MG63 (cell line): ENCODE measurements at places on chromosomes 3 and 15. TPM values are rescaled to one million over a fixed set of nuclear protein-coding genes. Genes with fewer than 3 reads are reported as not detected.

- DNase-seq: peak; percentile 37
These were observed 607 bp upstream of the IMP3 start for GRCh38 chr15:75640483-75641178.

DNA sequence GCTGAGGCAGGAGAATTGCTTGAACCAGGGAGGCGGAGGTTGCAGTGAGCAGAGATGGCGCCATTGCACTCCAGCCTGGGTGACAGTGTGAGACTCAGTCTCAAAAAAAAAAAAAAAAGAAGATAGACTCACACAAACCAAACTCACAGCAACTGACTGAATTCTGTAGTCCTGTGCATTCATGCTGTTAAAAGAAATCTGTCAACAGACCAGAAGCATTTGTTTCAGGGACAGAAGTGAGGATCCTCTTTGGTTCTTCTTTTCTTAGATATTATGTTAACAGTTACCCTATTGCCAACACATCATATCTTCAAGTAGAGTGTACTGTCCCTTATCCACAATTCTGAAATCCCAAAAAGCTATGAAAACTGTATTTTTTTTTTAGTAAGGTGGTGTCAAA, 192.4 kb downstream of the CDIN1 start:
- DNase-seq: no peak

GRCh38 chr15:70125605-70126004, 27.9 kb upstream of the TLE3 start:
- no peak for DNase-seq

GRCh38 chr15:63244399-63244798, 33.0 kb upstream of the APH1B start:
- no peak for DNase-seq

The PLA2G4E gene
- not detected in 2 replicates for total RNA-seq

DNA sequence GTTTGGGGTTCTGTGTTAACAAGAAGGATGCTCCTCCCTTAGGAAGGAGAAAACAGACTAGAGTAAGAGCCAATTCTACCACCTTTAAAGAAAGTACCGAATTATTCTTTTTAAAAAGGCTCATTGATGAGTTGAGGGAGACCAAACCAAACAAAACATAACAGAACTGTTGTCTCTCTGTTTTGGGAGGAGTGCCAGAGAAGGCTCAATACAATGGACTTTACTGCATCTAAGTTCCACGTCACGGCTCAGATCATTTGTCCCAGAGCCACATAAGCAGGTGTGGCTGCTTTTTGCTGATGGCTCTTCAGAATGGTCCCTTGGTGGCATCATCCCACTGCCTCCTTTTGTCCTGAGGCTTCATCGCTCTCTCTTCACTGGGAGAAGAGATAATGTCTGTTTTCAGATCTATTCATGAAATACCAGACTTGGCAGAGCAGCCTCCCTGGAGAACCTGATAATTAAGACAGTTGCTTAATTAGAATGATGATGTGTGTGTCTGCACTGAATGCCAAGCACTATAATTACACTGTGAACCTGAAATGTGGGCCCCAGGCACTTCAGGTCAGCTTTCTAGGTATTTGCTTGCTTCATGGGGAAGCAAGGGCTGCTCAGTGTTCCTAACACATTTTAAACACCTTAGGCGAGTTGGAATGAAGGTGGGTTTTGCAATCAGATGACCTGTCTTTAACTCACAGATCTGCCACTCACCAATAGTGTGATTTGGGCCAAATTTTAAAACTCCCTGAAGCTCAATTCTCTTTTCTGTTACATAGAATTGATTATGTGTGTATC, 335.2 kb upstream of the MCTP2 start:
- DNase-seq: no peak

DNA sequence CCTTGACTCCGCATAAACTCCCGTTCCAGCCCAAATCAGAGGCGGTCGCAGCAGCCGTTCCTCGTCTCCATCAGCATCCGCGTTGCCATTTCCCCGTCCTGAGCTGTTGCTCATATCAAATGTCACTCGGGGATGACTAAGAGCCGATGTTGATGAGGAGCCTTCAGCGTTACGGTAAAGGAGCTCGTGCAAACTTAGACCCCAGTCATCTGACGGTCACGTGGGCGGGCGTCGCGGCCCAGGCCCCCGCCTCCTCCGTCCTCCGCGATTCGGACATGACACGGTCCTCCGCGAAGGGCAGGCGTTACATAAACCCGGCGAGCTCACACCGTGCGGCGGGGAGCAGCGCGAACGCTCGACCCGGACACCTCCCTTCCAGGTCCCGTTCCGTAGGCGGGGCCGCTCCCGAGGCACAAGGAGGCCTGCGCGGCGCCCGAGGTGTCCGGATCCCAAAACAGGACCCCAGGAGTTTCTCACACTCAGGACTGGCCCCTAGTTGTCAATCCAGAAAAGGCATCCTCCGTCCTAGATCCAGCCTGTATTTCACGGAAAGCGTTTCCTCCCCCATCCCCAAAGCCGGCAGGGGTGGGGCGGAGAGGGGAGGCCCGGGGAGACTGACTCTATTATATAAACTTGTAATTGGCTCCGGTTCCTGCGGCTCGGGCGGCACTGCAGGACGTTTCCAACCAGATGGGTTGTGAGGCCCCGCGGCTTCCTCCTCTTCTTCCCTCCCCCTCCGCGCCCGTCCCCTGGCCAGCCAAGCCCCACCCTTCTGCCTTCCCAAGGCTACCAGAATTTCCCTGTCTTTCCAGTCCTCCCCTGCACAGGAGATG, 100.0 kb upstream of the IGF1R start:
- DNase-seq: peak; percentile 89

GRCh38 chr3:159432682-159433340, 555.8 kb upstream of the IL12A start:
- no peak for DNase-seq

DNA sequence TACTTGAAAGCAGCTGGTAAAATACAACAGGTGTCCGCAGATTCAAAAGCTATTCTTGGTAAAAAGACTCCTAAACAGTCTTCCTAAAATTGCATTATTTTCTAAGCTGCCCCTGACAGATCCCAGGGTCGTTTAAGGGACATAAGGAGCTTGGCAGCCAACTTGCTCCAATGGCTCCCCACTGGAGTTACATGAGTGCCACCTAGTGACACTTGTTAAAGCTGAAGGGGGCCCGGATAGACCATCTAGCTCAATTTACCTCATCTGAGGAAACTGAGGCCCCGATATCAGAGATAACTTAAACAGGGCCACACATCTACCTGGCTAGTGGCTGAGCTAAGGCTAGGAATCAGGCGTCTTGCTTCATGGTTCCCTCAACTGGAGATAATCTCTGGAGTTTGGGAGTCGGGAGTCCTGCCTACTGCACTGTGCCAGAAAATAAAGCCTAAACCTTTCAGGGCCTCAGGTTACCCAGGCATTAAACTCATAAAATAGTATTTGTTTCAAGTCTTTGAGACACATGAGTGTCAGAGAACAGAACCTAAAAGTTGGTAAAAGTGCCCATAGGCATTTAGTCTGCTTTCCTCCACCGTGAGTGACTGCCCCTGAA, 6.5 kb upstream of the TBC1D23 start:
- peak; percentile 48 for DNase-seq

DNA sequence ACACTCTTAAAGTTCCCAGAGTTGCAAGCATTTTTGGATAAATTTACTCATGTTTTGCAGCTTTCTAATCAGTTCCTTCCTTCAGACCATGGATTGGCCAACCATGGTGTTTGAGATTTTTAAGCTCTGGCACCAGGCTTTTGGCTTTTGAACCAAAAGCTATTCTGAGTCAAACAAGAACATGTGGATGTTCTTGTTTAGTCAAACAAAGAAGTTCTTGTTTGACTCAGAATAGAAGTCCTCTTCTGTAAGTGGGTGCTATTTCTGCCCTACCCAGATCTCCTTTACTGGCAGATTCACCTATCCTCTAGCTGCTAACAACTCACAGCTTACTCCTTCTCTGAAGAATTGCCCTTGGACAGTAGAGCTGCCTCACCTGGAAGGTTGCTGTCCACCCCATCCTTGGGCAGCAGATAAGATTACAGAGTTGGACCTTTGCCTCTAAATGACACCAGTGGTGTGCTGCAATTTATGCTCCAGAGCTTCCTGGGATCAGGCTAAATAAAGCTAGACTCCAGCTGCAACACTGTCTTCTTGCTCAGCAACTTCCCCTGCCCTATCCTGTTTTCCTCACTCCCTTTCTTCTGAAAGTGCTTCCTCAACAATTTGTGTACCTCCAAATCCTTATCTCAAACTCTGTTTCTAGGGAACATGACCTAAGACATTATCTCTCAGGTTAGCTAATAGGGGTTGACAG, 65.6 kb downstream of the COL6A6 start:
- DNase-seq: no peak

DNA sequence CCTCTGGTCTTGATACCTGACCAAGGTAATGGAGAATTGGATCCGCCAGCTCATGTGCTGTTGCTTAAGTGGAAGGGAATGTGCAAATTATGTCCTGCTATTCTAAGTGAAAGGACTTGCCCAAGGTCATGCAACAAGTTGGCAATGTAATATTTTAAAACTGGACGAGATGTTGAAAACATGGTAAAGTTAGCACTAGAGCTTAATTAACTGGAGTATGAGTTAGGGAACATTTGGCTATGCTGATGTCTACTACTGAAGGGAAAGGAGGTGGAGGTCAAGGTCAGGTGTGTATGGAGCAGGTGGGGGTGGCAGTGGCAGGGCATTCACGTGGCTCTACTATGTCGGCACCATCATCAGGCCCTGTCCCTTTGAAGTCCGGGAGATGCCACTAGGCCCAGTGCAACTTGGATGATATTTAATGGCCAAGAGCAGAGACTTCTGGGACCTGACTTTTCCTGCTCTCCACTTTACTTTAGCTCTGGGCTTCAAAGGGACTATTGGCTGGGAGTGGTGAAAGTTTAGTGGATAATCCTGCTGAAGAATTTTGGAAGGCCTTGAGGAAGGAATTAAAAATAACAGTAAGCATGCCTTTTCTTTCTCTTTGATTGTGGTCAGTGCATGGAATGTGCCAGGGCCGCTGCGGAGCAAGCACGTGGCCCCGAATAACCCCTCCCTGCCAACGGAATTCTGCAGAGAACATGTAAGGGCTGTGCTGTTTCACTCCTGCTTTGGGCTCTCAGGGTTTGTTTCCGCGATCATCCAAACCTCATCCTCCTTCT, 14.9 kb downstream of the SMAD3 start:
- DNase-seq: peak; percentile 89

The KLF15 gene
- total RNA-seq: 0.22 and 0.26 TPM in 2 replicates

The SEMA6D gene
- total RNA-seq: 1.0 and 14.1 TPM in 2 replicates

DNA sequence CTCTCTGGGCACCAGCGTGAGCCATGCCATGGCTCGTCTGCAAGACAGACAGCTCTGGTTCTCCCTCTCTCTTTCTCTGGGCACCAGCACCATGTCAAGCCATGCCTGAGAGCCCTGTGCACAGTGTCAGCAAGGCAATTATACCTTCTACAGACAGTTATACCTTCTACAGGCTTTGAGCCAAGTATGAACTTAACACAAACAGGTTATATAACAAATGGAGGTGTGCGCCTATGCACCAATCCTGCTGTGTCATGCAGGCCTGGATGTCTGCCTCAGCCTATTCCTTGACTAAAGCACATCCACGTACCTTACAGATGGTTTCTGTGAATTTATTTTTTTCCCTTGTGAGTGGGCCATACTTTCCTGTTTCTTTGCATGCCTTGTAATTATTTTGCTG, 5.9 kb upstream of the FBXL2 start:
- no peak for DNase-seq

The CTDSPL gene
- 13.5 and 24.6 TPM in 2 replicates for total RNA-seq

GRCh38 chr15:36370731-36371112, 208.7 kb upstream of the CDIN1 start:
- DNase-seq: no peak

The HYAL1 gene
- 1.4 TPM in 1 of 2 replicates, not detected in the other for total RNA-seq

DNA sequence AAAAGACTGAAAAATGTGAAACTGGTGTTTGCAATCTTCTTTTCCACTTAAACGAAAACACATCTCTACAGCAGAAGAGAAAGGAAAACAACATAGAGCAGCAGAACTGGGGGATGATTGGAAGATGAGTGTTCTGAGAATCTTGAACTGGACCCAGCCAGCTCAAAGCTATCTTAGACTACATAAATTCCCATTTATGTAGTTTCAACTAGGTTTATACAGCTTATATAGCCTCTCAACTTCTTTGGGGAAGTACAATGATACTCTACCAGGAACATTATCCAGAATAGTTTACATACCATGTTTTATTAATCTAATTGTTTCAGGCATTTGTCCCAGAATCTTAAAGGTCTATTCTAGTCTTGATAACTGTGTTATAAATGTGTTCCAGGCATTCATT, 658.2 kb upstream of the LMCD1 start:
- no peak for DNase-seq

- no peak for DNase-seq
These were observed 8.7 kb upstream of the MESP2 start for GRCh38 chr15:89767411-89767915.
